ENCODE measurements at places on chromosomes 13 and 19.

DNA sequence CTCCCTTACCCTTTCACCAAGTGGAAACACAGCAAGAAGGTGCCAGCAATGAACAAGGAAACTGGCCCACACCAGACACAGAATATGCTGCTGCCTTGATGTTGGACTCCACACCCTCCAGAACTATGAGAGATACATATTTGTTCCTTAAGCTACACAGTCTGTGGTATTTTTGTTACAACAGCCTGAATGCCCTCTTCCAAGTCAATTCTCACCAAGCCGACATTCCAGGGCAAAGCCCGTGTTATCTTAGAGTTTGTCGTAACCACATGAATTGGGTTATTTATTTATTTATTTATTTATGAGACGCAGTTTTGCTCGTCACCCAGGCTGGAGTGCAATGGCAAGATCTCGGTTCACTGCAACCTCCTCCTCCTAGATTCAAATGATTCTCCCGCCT is 14.9 kb downstream of the FGF21 start:
- no peak for DNase-seq

DNA sequence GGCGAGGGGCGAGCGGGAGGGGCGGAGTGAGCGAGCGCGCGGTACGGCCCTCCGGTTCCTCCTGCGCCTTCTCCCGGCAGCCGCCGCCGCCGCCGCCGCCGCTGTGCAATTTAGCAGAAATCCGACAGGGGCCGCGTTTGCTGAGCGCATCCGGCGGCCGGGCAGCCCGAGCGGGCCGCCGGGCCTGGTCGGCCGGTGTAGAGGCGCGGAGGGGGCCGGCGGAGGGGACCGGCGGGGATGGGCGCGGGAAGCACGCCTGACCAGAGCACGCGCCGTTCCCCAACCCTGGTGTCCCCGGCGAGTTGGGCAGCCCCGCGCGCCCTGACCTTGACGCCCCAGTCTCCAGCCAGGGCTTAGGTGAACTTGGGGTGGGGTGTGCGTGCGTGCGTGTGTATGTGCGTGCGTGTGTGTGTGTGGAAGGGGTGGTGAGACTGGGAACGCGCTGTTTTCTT is 144.5 kb upstream of the ZNF536 start:
- DNase-seq, result no peak

- no peak for DNase-seq
These were observed 12.7 kb upstream of the OR10H1 start for GRCh38 chr19:15828121-15828610.

DNA sequence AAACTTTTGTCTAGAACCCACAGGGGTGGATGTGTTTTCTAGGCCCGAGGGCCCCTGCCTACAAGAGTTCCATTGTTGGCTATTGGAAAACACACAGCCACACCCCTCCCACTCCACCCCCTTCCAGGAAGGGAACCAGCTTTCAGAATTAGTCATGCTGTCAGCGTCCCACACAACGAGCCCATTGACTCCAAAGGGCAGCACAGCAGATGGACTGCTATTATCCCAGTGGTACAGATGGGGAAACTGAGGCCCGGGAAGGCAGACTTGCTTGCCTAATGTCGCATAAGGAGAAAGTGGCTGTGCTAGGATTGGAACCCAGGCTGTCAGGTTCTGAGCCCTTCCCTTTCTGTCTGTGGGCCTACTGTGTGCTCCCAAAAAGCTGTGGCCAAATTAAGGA is 8.1 kb upstream of the FXYD3 start:
- DNase-seq, result no peak

DNA sequence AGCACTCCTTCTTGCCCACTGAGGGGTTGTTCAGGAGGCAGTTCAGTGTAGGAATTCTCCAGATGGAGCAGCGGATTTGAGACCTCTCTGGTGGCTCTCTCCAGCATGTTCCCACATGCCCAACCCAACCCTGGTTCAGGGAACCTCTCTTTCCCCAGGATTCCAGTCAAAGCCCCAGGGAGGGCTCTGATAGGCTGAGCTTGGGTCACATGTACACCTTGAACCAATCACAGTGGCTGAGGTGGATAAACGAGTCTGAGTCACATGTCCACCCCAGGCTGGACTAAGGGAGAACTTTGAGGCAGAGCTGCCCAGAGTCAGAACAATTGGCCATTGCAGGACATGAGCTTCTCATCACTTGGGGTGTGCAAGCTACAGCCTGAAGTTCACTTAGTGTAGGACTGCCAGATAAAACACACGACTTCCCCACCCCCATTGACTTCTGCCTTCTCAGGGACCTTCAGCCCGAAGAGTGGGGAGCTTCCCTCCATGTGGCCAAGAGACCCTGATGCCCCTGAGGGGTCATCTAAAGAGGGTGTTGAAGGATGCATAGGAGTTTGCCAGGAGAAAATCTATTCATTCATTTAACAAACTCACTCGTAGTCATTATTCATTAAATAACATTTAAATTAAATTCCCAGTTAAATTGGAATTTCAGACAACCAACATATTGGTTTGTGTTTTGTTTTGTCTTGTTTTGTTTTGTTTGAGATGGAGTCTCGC is 4.0 kb upstream of the MAST3 start:
- no peak for DNase-seq

DNA sequence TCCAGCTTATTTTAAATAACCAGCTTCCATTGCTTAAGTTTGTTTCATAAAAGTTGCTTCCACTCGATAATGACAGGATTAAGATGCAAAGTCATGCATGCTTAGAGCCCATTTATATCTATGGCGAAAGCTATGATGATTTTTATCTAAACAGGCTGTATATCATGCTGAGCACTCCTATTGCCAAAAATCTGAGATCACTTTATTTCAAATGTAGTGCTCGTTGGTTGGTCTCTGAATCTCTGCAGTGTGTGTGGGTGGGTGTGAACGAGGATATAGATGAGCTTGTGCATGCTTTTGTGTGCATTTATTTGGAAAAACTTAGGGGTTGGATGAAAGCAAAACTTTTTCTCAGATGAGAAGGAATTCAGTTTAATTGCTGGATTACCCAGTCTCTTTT is 27.0 kb upstream of the ARGLU1 start:
- DNase-seq, result no peak
